ENCODE measurements at places on chromosomes 13 and 19. TPM values are rescaled to one million over a fixed set of nuclear protein-coding genes. Genes with fewer than 3 reads are reported as not detected.

- no peak for DNase-seq
Measured at GRCh38 chr13:79297128-79297527, 108.9 kb downstream of the RBM26 start.

SPART gene
- total RNA-seq: 77.1 TPM

- DNase-seq: no peak
Measured at GRCh38 chr19:56312787-56313657, 1.6 kb downstream of the ZSCAN5A start.

DNA sequence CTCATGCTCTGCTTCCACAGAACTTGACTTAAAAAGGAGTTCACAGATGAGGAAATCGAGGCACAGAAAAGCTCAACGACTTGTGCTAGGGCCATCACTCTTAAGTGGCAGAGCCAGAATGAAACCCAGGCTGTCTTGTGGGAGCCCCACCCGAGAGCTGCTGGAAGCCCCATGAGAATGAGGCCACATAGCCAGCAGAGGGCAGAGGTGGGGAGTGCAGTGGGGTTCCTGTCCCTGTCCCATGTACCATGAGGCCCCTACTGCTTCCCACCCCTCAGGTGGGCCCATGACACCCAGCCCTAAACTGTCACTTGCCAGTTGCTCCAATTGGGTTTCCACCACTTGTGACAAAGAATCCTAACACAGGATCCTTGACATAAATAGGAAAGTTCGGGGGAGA lies 175.9 kb downstream of the IRS2 start:
- DNase-seq: peak; percentile 20

DNA sequence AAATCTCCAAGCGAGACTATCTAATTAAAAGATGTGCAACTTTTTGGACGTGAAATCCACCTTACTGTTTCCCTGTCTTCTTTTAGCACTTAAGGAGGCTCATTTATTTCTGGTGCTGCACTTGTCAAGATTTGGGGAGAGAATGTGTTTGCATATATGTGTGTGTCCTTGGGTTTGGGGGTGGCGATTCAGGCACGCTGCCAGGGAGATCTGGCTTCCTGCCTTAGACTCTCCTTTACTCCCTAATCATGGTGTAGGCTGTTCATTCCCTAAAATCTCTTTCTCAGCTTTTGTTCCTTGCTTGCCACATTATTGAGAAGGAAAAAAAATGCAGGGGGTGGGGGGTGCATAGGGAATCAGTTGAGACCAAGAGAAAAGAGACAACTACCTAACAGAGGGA lies 271.2 kb downstream of the DCLK1 start:
- no peak for DNase-seq

PLEKHF1 gene
- total RNA-seq: 18.0 TPM

TEX29 gene
- not detected for total RNA-seq

ZNF555 gene
- total RNA-seq: 7.3 TPM

ERICH4 gene
- not detected for total RNA-seq

DNA sequence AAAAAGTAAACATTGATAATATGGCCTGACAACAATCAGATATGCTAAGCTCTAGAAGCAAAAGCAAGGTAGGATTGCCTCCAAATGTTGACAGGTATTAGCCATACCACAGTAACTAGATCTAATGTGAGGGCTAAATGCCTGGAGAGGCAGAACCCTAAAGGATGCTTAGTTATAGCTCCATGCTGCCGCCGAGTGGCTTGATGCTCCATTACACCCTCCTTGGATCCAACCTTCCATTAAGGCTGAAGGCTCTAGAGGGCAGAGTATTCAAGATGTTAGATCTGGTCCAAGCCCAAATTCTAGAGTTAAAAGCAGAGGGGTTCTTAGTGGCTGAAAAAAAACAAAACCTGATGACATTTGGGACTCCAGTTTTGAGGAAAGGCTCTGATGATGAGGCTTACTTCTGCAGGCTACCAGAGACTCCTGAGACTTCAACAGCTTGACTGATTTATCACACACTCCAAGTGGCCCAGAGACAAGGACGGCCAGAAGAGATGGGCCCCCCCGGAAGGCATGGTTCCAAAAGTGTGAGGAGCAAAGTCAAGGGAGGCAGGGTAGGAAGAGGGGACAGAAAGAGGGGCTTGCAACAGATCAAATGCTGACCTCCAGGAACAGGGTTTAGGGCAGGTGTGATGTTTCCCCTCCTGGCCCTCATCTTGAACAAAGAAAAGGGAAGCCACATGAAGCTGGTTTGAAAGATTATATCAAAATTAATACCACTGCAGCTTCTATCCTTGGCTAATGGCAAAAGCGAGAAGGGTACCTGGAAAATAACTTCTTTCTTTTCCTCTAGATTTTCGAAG lies 21.9 kb upstream of the CPB2 start:
- DNase-seq: peak; percentile 86

- DNase-seq: no peak
Measured at GRCh38 chr13:20254076-20254475, 22.0 kb upstream of the GJB6 start.

CGB8 gene
- total RNA-seq: 4.5 TPM

- no peak for DNase-seq
Measured at GRCh38 chr19:18745012-18745735, 45.9 kb downstream of the COMP start.

DNA sequence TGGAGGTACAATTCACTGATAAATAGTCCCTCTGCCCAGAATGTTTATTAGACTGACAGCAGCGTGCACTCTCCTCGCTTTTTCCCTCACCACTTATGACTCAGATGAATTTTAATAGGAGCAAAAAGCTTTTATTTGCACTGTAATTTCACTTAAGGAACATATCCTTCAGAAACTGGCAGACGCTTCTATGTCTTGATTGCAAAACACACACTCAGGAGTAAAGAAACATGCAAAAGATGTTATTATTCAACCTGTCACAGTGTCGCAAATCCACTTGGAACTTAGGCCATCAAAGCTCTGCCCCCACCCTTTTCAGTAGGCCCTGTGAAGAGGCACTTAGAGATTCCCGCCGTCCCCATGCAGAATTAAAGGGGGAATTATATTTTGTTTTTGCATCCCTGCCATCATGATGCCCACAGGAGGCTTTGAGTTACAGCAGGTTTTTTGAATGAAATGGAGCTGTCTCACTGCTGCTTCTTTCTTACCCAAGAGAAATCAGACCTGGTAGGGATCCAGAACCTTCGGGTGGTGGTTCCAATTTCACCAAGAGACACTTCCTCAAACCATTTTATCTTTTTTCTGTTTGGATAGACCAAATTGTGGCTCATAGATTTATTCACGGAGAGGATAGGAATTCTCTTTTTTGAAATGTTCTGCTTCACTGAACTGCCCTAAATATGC lies 74.5 kb downstream of the GGACT start:
- DNase-seq: no peak

DNA sequence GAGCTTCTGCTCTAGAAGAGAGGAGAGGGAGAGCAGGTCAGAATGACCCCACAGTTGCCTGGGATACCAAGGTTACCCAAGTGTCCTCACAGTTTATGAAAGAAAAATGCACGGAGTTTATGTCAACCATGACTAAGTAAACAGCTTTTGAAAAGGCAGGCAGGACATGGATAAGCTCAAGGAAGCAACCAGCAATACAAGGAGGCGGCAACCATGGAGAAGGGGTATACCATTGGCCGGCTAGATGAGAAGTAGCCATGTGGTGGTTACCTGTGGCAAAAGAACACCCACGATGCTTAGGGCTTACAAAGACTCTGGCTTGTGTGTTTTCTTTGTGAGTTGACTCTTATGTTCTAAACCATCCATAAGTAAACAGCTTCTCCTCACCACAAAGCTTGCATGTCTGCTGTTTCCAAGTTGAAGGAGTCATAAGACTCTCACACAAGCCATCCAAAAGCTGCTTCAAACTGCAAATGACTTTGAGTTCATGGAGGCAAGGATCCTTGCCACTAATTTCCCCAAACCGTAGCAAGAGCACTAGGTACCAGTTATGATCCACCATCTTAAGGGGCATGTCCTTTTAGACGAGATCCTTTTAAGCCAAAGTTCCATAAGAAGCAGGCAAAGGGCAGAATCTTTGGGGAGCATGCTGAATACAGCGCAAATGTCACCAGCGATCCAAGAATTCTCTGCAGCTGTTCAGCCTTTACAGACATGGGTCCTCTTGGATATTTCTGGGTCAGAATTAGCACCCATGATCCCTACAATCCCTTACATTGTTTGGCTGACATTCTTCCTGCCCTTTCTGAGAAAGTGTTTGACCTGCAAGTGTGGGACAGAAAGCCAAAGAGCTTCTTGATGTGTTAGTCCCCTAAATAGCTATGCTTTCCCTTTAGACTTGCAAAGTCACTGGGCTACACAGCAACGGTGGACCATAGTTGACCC lies 74.8 kb upstream of the IPO5 start:
- DNase-seq: no peak

DNA sequence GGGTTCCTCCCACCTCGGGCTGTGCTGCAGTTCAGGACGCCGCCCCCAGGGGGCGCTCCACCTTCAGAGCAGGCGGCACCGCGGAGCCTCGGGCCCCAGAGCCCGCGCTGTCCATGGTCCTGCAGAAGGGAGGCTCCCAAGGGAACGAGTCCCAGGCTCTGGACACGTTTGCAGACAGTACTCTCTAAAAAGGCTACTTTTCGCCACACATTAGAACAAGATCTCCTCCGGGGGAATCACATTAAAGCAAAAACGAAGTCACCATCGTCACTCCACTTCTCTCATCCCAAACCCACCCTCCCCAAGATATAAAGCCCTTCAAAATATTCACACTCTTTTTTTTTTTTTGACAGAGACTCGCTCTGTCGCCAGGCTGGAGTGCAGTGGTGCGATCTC lies 4.6 kb upstream of the SIGLEC10 start:
- peak; percentile 88 for DNase-seq

- no peak for DNase-seq
Measured at GRCh38 chr19:33469171-33470039, 52.2 kb downstream of the PEPD start.

GRCh38 chr19:11168568-11168967 lies 13.0 kb upstream of the SPC24 start:
- DNase-seq: peak; percentile 97

GRCh38 chr13:23899555-23899954 lies 2.3 kb upstream of the C1QTNF9B start:
- DNase-seq: peak; percentile 64

LRRC63 gene
- not detected for total RNA-seq

- no peak for DNase-seq
Measured at GRCh38 chr13:40648040-40648439, 18.4 kb downstream of the FOXO1 start.

- peak; percentile 80 for DNase-seq
Measured at GRCh38 chr13:101520672-101521071, 68.2 kb downstream of the ITGBL1 start.

SHISA2 gene
- total RNA-seq: 0.13 TPM

POLD1 gene
- 18.3 TPM for total RNA-seq

- DNase-seq: peak; percentile 9
Measured at GRCh38 chr13:95317039-95317989, 16.1 kb upstream of the ABCC4 start.

DNA sequence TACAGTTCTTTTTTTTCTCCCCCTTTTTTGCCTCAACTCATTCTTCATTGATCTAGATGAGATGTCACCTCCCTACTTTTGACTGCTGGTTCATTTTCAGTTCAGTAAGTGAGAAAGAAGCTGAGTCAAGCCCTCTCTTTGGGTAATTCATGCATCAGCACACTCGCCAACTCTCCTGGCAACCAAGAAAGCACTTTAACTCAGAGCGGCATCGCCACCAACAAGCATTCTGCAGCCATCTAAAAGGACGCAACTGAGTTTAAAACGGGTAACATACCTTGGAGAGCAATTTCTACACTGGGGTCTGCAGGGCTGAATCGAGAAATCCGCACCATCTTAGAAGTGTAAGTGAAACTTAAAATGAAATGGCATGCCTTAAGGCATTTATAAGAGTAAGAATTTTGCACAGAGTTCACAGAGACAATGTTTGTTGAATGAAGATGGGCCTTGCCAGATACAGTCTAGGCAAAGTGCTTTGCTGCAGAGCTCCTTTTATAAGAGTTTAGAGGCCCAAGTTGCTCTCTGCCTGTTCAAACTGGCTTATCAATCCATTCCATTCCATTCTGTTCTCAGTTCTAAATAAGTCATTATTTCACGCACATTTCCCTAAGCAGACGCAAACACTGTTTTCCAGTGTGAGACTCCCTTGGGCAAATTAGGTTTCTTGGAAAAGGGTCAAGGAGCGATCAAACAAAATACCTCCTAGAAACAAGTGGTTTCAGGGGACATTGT lies 338.0 kb downstream of the ENOX1 start:
- DNase-seq: no peak

GRCh38 chr13:19023115-19023514 lies 158.5 kb downstream of the TUBA3C start:
- no peak for DNase-seq

DNA sequence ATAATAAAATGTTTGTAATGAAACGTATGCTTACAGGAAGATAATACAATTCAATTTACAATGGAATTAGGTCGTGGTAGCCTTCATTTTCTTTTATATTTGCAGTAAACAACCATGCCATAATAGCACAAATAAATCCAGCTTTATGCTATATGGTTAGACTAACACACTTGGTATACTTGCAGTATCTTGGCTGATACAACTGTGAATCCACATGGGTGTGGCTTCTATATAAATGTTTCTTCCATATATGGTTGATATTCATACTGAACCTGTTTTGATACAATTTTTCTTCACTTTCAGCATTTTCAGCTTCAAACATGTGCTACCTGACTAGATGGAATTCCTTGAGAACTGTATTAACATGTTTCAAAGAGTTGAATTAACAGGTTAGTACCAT lies 20.4 kb upstream of the SPRY2 start:
- DNase-seq: no peak

PLK5 gene
- not detected for total RNA-seq

DNA sequence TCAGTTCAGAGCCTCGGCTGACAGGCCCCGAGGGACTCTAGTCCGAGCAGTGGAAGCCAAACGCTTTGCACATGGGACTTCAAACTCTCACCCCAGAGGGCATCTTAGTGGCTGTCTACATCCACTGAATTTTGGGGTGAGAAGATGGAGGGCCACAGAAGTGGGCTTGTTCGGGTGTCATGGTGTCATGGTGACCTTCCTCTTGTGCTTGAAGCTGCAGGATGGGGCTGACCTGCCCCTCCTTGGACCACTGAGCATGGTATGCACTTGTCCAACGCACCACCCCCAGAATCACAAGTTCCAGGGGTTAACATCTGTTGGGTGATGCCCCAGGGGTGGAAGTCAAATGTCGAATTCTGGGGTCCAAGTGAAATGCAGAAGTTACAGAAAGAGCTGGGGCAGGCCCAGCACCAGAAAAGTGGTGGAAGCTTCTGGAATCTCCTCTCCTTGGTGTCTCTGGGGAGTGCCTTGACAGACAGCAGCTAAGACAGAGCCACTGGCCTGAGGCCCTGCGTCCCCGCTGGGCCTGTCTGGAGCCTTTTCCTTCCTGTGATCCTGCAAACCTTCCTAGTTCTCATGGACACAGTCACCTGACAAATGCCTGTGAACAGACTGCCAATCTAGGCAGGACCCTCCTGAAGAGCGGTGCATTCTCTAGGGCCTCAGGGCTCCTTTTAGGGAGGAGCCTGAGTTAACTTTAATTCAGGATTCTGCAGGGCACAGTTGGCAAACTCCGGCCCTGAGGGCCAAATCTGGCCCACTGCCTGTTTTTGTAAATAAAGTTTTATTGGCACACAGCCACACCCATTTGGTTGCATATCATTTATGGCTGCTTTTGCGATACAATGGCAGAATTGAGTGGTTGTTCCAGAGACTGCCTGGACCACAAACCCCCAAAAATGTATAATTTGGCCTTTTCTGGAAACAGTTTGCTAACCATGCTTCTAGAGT lies 65.1 kb upstream of the RANBP3 start:
- DNase-seq: no peak

ATF5 gene
- 19.1 TPM for total RNA-seq
